ENCODE measurements at places on chromosomes 1 and 21. TPM values are rescaled to one million over a fixed set of nuclear protein-coding genes. Genes with fewer than 3 reads are reported as not detected.

Gene BATF3
- 0.54 TPM for total RNA-seq

Gene SFN
- 0.54 TPM for total RNA-seq

Gene RXFP4
- not detected for total RNA-seq

Gene CFHR3
- not detected for total RNA-seq

Gene DESI2
- 52.5 TPM for total RNA-seq

Gene CFAP57
- 0.49 TPM for total RNA-seq

Gene MNDA
- not detected for total RNA-seq

Gene GRIK1
- total RNA-seq, result not detected

Gene CTSE
- not detected for total RNA-seq

Gene CCDC190
- not detected for total RNA-seq

DNA sequence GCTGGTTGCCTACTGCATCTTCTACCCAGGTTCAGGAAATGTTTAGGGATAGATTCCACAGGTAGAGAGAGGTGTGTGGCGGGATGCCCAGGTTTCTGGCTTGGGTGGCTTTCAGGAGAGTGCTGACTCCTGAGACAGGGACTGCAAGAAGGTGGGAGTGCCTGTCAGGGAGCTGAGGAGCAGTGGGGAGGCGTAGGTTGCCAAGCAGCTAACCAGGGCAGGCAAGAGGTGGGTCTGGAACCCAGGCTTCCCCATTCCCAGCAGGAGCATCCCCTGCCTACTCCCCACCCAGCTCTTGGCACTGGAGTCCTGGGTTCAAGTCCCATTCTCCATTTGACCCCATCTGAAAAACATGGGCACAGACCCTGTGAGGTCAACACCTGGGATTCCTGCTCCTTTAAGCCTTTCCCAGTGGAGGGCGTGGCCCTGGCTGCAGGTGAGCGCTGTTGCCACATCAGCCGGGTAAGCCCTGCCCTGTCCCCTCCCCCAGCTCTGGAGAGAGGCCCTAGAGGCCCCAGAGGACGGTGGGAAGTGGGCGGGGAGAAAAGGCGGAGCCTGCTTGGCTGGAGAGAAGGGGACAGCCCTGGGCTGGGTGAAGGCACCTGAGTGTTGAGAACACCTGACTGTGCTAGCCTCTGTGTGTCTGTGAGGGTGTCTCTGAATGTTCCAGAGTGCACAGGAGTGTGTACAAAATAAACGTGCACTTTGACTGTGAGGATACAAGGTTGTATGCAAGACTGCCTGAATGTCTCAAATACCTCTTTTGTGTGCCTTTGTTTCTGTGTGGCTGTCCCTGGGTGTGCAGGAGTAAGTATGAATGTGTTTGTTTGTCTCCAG is 14.0 kb upstream of the SYNC start:
- DNase-seq, result peak; percentile 57

DNA sequence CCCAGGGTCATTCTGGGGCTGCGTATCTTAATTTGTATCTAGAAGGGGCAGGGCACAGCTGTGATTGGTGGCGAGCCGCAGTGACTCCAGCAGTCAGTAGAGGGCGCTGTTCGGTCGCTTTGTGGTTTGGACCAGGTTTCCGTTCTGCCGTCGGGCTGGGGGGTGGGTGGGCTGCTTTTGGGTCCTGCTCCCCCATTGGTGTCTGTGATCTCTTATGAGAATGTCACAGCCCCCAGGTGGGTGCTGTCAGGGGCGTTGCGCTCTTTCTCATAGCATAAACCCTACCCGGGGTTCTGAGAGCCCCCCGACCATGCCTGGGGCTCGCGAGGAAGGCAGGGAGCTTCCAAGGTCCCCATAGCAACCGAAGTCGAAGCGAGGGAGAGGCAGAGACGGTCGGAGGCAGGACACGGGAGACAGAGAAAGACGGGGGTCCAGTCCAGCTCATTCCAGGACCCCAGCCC is 5.4 kb downstream of the TFF3 start:
- DNase-seq, result peak; percentile 79

DNA sequence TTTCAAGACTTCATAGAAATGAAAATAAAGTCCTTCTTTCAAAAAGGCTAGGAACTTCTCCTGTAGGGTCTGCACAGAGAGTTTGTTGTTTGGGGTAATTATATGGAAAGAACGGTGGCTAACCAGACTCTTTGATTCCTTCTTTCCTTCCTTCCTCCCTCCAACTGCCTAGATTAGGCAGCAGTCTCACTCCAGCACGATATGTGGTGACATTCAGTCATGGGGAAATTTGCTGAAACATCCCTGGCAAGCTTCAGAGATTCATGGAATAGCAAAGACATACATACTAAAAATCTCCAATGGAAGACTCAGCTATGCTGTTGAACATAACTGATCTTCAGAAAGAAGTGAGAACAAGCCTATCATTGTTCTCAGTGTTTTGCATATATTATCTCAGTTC is 4.3 kb downstream of the NTMT2 start:
- no peak for DNase-seq

DNA sequence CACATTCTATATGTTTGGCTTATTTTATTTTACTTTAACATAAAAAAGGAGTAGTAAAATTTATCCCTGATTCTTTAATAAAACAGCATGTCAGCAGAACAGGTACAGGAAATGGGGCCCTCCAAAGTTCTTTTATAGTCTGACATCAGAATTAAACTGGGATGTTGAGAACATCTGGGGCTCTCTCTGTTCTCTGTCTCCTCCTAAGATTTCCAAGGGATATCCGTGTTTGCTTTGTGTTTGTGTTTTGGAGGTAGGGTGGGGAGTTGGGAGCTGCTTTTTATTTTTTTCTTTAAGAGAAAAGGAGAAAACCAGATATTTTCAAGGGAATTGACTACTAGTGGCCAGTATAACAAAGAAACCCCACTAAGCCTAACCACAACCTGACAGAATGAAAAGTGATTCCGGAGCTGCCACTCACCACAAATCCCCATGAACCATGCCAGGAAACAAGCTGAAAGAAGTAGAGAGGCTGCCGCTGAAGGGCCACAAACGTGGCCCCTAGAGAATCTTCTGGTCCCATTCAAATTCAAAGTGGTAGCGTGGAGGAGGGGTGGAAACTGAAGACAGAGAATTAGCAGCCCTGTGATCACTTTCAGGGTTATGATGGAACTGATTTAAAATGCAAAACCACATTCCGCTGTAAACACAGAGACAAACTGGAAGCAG is 369.6 kb upstream of the ADGRL2 start:
- no peak for DNase-seq

DNA sequence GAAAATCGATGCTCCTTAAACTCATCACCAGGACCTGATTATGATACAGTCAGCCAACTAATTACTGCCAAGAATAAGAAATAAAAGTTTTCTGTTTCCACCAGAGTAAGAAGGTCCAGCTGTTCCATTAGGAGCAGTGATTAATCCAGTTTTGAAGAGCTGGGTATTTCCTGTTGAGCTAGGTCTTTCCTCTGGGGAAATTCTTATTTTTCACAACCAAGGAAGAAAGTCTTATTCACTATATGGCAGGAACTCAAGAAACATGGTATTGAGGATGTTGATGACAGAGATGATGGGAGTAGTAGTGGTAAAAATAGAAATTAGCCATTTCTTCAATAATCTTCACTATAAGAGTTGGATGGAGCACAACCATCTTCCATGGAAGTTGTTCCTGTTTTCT is 374.6 kb upstream of the RUNX1 start:
- no peak for DNase-seq

DNA sequence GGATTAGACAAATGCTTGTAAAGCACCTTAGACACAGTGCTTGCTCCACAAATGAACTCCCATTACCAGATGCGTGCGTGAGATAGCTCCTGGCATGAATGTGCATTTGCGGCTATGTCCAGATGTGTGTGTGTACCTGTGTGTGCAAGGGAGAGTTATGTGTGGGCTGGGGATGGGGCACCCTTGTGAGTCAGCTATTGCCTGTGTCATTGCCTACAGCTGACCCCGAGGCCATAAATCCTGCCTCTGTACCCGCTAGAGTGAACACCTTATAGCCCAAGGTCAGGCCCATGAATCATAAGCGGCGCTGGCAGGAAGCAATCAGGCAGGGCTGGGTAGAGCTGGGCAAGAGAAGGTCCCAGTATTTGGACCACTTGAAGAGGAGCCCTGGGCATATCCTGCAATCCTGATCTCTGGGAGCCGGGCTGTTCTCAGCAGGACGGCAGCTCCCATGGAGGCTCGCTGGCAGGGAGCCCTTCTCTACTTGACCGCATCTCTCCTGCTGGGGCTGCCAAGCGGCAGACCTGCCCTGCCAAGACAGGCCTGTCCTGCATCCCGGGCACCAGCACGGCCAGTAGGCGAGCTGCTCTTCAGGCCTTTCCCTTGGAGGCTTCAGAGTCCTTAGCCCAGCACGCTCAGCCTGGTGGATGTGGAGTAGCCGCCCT is 86.4 kb downstream of the TMEM53 start:
- DNase-seq, result no peak

- DNase-seq, result no peak
These were observed 9.6 kb downstream of the CLEC20A start for GRCh38 chr1:178487070-178487615.

DNA sequence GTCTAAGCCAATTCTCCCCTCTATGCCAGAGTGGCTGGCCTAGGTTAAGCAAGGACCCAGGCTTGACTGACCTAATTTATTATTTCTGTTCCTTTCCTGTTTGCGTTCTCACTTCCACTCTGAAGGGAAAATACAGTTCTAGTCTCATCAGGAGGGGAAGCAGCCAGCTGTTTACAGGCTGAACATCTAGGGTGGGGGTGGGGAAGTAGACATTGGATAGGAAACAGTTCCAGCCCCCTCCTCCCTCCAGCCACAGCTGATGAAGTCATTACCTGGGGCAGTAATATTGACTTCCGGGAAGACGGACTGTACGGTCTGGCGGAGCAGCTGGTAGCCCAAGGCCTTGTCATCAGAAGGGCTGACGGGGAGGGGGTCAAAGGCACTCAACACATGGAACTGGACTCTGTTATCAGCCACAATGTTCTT is 17.6 kb downstream of the PM20D1 start:
- DNase-seq, result no peak

- DNase-seq, result peak; percentile 26
These were observed 23.4 kb upstream of the EFHD2 start for GRCh38 chr1:15386164-15386749.

DNA sequence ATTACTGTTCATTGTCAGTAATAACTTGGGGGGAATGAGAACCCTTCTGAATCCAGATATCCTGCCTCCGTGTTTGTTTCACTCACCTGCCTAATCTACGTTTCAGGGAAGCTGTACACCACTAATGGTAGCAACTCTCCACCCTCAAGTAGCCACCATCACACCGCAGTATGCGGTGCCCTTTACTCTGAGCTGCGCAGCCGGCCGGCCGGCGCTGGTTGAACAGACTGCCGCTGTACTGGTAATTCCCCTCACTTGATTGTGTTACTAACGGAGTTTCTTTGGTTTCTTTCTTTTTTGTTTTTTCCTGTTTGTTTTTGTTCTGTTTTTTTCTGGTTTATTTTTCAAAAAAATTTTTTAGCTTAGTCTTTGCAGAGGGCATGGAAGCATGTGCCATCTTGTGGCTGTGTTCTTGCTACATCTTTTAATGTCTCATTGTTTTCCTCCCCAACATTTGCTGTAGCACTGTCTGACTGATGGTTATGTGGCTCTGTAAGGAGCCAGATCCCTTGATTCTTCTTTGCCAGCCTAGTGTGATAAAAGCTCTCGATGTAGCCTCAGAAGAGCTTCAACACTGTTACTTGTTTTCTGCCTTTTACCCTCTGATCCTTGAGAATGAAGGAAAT is 15.9 kb upstream of the OLFML3 start:
- DNase-seq, result no peak

DNA sequence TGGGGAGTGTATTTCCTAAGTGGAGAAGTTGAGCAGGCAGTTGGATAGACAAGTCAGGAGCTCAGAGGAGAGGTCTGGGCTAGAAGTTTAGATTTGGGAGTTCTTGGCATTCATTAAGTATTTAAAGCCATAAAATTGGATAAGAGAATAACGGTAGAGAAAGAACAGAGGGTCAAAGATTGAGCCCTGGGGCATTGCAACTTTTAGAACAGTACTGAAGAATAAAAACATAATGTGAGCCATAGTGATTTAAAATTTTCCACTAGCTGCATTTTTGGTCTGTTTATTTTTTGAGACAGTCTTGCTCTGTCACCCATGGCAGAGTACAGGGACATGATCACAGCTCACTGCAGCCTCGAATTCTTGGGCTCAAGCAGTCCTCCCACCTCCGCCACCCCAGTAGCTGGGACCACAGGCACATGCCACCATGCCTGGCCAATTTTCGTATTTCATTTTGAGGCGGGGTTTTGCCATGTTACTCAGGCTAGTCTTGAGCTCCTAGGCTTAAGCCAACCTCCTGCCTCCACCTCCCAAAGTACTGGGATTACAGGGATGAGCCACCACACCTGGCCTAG is 85.9 kb upstream of the SOX13 start:
- no peak for DNase-seq

DNA sequence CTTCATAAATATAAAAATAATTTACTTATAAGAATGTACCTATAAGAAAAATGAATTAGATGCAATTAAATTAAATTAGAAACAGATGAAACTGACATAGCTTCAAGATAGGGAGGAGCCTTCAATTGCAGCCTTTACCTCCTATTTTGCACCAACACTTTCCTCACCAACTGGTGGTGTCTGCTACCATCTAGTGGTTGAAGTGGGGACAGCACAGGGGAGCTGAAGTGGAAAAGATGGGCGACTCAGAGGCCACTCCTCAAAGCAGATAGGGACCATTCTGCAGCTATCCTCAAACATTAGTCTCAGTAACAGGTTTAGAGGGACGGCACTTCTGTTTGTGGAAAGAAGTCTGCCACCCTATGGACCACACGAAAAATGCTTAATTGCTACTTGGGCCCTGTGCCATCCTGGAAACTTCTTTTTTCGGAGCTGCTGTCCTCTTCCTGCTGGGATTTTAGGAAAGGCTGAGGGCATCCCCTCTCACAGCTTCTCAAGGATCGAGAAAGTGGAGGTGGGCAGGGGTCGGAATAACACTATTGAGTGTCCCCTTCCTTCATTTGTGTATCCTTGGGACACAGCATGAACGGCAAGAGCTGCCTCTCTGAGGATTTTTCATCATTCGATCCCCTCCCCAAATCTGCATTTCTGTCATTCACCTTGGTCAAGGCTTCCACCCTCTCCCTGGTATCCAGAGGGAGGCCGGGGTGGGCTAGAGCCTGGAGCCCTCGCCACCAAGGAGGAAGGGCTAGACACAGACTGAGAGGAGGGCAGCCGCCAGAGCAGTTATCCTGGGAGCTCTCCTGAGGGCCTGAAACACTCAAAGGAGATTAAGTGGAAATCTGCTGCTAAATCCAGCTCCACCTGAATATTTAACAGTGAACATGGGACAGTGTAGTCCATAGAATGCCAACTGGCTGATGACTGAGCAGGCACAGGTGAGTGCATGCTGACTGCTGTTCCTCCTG is 9.6 kb downstream of the PROK1 start:
- peak; percentile 89 for DNase-seq

DNA sequence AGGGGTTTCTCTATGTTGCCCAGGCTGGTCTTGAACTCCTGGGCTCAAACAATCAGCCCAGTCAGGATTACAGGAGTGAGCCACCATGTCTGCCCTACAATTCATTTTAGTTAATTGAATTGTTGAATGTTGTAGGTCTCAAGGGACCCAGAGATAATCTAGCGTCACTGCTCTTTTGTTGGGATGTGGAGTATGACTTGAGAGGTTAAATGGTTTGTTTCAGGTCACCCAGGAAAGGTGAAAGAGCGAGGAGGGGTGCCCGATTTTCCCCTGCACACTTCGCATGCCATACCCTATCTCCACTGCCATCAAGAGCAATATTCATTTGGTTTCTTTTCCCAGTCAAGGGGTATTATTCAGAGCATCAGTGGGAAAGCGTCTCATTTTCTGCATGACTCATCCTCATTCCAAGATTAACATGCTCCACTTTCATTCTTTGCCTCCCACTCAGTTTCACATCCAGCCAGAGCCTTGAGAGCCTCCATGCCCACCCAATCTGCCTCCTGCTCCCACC is 13.1 kb upstream of the SLC30A1 start:
- no peak for DNase-seq

- DNase-seq, result no peak
These were observed 53.1 kb upstream of the PROX1 start for GRCh38 chr1:213934649-213935048.
